ENCODE measurements at places on chromosomes 13 and 19.

DNA sequence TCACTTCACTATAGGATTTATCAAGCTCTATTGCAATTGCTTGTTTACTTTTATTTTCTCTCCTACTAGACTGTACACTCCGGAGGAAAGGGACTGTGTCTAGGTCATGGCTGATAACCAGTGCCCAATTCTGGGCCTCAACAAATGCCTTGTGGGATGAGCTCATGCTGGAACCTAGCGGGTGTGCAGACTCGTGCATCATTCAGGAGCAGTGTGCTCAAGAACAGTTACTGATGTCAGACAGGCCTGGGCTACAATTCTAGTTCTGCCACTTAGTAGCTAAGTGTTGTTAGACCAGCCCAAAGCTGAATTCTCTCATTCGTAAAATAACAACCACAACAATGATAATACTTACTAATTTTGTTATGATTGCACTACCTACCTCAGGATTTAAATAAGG lies 95.4 kb downstream of the CYSLTR2 start:
- DNase-seq = no peak

DNA sequence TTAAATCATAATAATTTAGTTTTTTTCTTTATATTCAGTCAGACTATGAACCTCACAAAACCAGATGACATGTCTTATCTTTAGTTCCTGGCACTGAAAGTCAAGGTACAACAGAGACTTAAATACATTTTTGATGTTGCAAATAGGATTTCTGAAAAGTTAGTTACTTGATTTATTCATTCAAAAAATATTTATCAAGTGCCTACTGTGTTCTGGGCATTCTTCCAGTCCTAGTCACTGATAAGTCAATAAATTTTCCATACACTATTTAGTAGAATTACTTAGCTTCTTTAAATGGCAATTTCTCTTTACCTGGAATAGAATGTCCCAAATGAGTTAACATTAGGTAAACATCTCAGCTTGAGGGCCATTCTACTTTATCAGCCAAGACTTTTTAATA lies 938.3 kb upstream of the PCDH9 start:
- DNase-seq = no peak

GRCh38 chr13:91292630-91293221 lies 54.8 kb upstream of the MIR17HG start:
- DNase-seq = no peak

GRCh38 chr19:15464394-15465385 lies at the start of gene RASAL3:
Gene RASAL3, minus strand, starts transcription at chr19:15464544. Its CDS starts 186 bp downstream, at chr19:15464358.
- no peak for DNase-seq
